ENCODE measurements at places on chromosomes 1 and 21.

GRCh38 chr1:66275601-66276023 lies 258.3 kb upstream of the SGIP1 start:
- no peak for DNase-seq

GRCh38 chr1:6093611-6094010 lies 47.9 kb downstream of the KCNAB2 start:
- no peak for DNase-seq

GRCh38 chr1:172980456-172980855 lies 70.3 kb downstream of the TNFSF18 start:
- no peak for DNase-seq

- no peak for DNase-seq
Measured at GRCh38 chr21:44716984-44717383, 5.6 kb upstream of the TSPEAR start.

GRCh38 chr1:186154651-186155050 lies 220.4 kb downstream of the TPR start:
- DNase-seq = no peak

DNA sequence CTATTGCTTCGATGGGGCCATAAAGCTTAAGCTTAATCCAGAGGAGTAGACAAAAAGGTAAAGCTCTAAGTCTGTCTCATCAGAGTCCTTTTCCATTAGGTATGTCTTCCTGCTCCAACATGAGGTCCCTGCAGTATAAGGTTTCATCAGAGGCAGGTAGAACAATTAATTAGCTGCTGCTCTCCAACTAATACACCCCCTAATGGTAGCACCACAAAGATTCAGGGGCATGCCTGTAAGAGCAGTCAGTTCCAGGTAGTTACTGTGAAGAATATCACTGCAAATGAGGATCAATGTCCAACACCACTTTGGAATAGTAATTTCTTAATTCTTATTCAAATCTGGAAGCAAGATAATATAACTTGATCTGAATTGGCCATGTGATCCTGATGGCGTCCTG lies 160.3 kb upstream of the ESRRG start:
- no peak for DNase-seq

DNA sequence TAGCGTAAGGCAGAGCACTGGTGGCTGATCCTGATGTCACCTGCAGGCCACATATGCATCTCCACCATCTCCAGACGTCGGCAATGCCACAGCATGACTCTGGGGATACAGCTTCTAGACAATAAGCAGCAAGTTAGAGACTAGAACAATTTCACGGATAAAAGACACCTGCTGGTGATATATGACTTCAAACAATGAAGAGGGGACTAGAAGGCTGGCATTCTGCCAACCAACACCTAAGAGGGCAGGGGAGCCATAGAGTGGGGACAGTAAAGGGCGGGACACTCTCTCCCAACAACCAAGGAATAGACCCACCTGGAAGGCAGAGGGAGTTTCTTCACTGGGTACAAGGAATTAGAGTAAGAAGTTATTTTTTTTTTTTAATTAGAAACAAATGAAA lies 126.7 kb downstream of the SIM2 start:
- DNase-seq = no peak

DNA sequence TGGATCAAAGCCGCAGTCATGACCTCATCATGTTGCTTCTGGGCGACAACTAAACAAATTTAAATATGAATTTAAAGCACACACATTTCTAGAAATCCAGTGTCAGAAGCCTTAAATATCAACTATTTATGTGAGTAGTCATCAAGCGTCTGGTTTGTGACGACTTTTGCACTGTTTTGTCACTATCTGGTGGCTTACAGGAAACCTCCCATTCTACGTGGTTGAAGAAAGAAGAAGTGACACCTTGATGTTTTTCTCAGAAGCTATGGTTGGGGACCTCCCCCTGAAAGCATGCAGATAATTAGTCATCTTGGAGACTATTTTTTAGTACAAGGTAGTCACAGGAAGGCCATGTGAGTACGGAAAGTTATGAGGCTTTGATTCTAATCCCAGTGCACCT lies 58.5 kb downstream of the TENT5C start:
- no peak for DNase-seq

GRCh38 chr1:7278827-7279765 lies 492.0 kb upstream of the VAMP3 start:
- no peak for DNase-seq

DNA sequence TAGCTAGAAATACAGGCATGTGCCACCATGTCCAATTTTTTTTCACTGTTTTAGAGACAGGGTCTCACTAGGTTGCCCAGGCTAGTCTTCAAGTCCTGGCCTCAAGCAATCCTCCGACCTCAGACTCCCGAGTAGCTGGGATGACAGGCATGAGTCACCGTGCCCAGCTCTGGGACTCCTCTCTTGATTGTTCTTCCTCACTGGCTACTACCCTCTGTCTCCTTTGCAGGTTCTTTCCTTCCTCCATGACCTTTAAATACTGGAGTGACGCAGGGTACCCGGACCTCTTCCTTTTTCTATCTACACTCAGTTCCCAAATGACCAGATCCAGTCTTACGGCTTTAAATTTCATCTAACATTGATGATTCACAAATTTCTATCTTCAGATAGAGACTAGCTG lies 34.9 kb downstream of the ASH1L start:
- DNase-seq = no peak

GRCh38 chr1:43847290-43847689 lies 86.3 kb upstream of the ARTN start:
- DNase-seq = no peak

DNA sequence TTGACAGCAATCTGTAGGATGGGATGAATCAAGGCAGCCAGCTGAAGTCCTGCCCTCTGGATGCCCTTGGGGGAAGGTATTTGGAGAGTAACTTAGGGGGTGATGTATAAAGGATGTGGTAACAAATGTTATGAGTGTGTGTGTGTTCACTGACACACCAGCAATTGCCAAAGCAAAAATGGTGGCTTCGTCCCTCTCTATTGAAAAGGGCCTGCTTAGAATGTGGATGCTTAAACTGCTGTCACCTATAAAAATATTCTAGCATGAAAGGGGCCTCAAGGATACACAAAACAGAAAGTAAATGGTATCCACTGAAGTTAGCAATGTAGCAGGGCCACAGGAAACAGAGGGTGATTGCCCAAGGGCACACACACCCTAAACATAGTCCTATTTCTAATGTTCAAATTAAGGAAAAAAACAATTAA lies 15.1 kb upstream of the AIM2 start:
- no peak for DNase-seq

DNA sequence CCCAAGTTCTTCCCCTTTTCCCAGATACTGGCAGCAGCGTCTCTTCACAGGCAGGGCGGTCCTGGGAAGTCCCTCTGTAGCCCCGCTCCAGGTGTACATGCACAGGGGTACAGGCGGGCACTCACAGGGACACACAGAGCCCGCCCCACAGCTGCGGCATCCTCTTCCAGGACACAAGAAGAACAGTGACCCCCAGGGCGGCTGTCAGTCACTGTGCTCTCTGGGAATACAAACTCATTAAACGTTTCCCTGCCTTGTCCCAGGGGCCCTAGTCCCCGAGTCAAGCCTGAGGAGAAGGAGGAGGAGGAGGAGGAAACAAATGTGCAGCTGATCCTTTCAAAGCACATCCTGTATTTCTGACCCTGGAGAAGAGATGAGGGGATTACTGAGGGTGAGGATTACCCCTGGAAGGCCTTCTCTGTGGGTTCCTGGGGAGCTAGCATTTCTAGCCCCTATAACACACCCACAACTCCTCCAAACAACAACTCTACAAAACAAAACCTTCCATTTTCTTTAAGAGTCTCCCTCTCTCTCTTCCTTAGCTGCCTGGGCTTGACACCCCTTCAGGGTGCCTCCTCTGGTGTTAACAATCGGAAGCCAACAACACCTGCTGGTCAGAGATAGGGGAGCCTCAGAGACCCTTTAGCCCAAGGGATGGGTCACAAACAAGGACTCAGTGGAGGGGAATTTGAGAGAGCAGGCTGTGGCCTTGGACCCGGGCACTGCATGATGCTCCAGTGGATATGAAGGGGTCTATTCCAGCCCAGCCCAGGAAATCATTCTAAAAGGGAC lies 28.4 kb upstream of the DMBX1 start:
- no peak for DNase-seq

DNA sequence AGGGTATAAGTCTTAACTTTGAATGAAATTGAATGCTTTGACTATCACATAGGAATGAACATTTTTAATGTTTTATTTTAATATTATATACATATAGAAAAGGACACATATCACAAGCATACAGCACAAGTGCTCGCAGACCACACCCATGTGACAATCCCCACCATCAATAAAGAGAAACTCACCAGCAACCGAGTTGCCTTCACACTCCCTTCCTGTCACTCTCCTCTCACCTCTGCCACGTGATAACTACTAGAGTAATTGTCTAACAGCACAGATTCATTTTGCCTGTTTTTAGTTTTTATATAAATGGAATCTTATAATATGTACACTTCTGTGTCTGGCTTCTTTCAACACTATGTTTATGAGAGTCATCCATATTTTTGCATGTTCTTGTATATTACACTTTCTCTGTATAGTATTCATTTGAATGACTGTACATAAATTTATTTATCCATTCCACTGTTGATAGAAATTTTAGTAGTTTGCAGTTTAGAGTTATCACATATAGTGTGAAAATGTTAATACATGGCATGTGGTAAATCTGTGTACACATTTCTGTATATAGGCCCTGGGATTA lies 304.9 kb upstream of the DUSP10 start:
- no peak for DNase-seq

- DNase-seq = no peak
Measured at GRCh38 chr1:245276445-245276844, 121.7 kb downstream of the KIF26B start.

GRCh38 chr1:208531003-208531750 lies 287.0 kb upstream of the PLXNA2 start:
- DNase-seq = no peak

DNA sequence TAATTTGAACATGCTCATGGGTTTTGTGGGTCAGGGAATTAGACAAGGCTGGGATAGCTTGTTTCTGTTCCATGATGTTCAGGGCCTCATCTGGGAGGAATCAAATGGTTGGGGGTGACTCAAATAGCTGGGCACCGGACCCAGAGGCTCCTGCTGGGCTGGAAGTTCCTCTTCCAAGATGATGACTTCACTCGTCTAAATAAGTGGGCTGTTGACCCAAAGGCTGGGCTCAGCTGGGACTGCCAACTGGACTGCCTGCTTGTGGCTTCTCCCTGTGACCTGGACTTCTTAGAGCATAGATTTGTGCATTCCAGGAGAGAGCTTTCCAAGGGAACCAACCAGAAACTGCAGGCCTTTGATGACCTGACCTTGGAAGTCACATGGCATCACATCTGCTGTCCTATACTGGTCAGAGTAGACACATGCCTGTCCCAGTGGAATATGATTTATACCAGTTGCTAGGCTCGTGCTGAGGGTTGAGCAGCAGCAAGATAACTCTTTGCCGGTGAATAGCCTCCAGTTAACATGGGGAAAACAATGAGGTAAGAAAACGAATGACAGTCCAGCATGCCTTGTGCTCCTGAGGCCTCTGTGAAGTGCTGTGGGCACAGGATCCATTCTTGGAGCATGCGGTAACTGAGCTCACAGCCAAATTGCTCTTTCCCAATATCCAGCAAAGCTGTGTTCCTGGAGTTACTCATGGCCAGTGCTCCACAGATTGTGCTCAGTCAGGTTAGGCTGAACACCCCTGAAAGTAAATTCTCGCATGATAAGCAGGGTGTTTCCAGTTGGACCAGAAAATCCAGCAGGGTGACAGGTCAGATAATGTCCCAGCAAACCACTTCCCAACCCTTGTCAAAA lies 272.9 kb upstream of the TMEM51 start:
- no peak for DNase-seq

DNA sequence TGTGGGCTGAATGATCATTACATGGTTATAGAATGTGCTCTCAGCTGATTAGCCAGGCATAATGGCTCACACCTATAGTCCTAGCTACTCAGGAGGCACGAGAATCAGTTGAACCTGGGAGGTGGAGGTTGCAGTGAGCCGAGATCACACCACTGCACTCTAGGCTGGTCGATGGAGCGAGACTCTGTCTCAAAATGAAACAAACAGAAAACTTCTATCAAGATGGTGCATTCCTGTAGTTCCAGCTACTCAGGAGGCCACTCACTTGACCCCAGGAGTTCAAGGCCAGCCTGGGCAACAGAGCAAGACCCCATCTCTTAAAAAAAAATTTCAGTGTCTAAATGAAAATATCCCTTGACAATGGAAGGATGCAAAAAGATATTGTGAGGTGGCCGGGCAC lies 10.9 kb downstream of the TIMM17A start:
- DNase-seq = no peak

GRCh38 chr1:188825471-188825870 lies 1652.2 kb downstream of the BRINP3 start:
- no peak for DNase-seq

- no peak for DNase-seq
Measured at GRCh38 chr1:70674941-70675685, 264.0 kb downstream of the CTH start.

- DNase-seq = no peak
Measured at GRCh38 chr1:185426848-185427247, 109.8 kb upstream of the IVNS1ABP start.

Measured in stimulated activated CD8-positive, alpha-beta memory T cell treated with anti-CD3 and anti-CD28 coated beads, Interleukin-15, amount 100 ng/mL, for 4 hours (primary cell).